Lower lobe of right lung (tissue), 2 donors: ENCODE measurements at places on chromosomes 5 and 9.

DNA sequence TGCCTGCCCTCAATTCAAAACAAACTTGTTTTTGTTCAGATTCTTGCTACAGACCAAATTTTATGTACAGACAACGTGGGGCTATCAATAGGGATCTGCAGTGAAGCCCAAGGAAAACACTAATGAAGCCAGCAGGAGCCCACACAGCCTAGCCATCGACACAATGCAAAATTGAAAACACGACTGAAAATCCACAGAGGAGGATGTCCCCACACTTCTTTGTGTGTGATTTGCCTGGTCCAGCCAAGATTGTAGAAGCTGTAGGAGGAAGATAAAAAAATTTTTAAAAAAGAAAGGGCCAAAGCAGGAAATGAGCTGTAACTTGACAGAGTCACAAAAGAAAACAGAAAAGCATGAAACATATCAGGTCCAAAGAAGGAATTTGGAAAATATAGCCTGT, 34.8 kb downstream of the HTR4 start:
- H3K4me1 ChIP-seq: no peaks in the 10 kb centered on the region
- DNase-seq: no peak
- H3K27me3 ChIP-seq: peaks cover 7% of the 10 kb centered on the region
- H3K27ac ChIP-seq: no peak overlapping the region
- no peak overlapping the region for H3K4me3 ChIP-seq
- no peaks in the 10 kb centered on the region for H3K36me3 ChIP-seq

DNA sequence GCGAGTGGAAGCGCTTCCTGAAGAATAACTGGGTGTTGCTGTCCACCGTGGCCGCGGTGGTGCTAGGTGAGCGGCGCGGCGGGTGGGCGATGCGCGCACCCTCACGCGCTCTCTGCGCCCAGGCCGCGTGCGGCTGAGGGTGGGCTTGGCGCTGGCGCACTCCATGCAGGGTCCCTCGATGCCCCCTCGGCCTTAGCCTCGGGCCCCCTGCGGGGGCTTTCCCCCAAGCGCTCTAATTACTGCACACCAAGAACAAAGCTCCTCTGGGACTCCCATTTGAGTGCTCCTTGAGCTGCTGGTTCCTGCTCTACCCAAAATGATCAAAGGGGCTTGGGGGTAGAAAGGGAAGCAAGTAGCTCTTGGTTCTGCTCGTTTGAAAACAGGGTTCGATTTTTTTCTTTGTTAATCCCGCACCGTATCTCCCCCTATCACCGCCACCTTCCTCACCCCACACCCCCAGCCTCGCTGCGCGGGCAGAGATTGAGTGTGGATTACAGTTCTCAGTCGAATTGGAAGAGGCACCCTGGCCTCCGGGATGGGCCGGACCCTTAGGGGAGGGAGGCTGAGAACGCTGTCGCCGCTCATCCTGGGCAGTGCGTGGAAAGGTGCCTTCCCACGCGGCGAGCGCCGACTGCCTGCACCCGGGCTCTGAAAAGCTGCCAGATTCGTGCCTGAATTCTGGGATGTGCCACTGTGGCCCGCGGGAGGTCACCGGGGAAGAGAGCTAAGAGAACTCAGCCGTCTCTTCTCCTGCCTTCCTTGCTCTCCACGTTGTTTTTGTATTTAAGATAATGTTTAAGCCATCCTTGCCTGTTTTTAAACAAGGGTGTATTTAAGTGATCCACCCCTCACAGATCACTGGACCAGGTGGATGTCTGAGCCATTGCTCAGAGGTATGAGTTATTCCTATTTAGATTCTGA, 697 bp downstream of the SLC1A1 start:
- peaks cover 18% of the 10 kb centered on the region for H3K4me1 ChIP-seq
- H3K27ac ChIP-seq: peak overlapping the region; percentile 78
- peaks cover 14% of the 10 kb centered on the region for H3K27me3 ChIP-seq

- no peak overlapping the region for H3K27ac ChIP-seq
- no peaks in the 10 kb centered on the region for H3K27me3 ChIP-seq
- no peaks in the 10 kb centered on the region for H3K4me1 ChIP-seq
- H3K36me3 ChIP-seq: no peaks in the 10 kb centered on the region
- no peak for DNase-seq
These were observed 97.4 kb upstream of the TRIM32 start for GRCh38 chr9:116589392-116590354.

DNA sequence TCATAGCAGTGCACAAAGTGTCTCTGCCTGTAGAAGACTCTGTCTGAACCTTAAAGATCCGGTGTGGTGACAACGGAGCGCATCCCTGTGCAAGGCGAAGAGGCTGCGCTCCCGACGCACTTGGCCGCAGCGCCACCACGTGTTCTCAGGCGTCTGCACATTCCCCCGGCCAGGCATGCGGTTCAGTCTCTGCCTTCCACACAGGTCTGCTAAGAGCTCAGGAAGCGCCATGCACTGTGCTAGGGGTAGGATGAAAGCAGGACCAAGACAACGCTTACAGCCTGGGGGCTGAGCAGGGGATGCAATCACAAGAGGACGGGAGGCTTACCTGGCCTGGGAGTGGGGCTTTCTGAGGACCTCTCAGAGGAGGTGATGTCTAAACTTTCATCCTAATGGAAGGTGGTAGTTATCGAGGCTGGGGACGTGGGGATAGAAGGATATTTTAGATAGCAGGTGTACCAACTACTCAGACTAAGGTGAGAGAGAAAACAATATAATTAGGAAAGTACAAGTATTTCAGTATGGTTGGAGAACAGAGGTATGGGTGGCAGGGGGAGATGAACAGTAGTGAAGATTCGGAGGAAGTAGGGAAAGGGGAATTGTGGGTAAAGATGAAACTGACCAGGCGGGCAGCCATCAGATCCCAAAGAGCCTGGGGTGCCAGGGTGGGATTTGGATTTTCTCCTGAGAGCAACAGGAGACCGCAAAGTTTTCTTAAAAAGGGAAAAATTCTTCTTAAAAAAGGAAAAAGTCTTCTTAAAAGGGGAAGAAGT, 13.3 kb downstream of the CAPSL start:
- H3K4me1 ChIP-seq: peaks cover 9% of the 10 kb centered on the region
- H3K27me3 ChIP-seq: no peaks in the 10 kb centered on the region
- H3K36me3 ChIP-seq: no peaks in the 10 kb centered on the region
- no peak overlapping the region for H3K27ac ChIP-seq

- H3K36me3 ChIP-seq: no peaks in the 10 kb centered on the region
- H3K4me1 ChIP-seq: no peaks in the 10 kb centered on the region
- DNase-seq: no peak
- no peak overlapping the region for H3K4me3 ChIP-seq
- no peak overlapping the region for H3K27ac ChIP-seq
These were observed 23.7 kb upstream of the TNC start for GRCh38 chr9:115141612-115142011.

- no peak overlapping the region for H3K4me3 ChIP-seq
- H3K27me3 ChIP-seq: no peaks in the 10 kb centered on the region
- H3K4me1 ChIP-seq: no peaks in the 10 kb centered on the region
- no peak overlapping the region for H3K27ac ChIP-seq
- no peak for DNase-seq
These were observed 127.0 kb downstream of the NNT start for GRCh38 chr5:43729846-43730478.

GRCh38 chr5:134227776-134228175, 1.9 kb upstream of the PPP2CA start:
- H3K4me1 ChIP-seq: peaks cover 23% of the 10 kb centered on the region
- no peaks in the 10 kb centered on the region for H3K36me3 ChIP-seq
- H3K4me3 ChIP-seq: no peak overlapping the region
- DNase-seq: no peak
- no peak overlapping the region for H3K27ac ChIP-seq
- no peaks in the 10 kb centered on the region for H3K27me3 ChIP-seq

DNA sequence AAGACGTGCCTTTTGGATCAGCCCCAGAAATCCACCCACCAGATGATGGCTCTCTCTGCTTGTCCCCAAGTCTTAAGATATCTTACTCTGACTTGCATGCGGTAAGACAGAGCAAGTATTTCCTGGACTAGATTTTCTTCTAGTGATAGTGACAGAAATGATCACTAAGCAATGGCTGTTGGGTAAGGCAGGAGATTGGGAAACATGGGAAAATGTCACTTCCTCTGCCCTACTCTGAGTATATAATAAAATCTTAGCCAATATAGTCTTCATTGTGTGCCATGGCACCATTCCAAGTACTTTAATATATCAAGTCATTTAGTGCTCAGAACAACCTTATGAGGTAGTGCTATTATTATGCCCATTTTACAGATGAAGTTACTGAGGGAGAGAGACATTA, 31.0 kb upstream of the GNA14 start:
- no peaks in the 10 kb centered on the region for H3K36me3 ChIP-seq
- no peak for DNase-seq
- H3K4me1 ChIP-seq: peaks cover 8% of the 10 kb centered on the region
- no peaks in the 10 kb centered on the region for H3K27me3 ChIP-seq
- no peak overlapping the region for H3K27ac ChIP-seq

DNA sequence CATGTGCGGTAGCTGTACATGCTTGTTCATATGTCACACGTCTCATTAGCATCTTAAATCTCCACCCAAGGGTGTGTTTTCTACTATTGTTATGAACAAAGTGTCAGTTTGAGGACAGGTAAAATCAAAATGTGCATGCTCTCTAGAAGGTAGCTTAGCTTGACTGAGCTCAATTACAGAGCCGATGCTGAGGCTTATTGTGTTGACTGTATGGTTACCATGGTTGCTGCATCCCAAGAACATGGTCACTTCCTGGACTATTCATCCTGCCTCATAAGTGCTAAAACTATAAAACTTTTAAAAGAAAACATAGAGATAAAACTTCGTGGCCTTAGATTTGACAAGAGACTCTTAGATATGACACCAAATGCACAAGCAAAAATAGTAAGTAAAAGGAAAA, 426.1 kb upstream of the CTNND2 start:
- H3K27me3 ChIP-seq: no peaks in the 10 kb centered on the region
- H3K36me3 ChIP-seq: no peaks in the 10 kb centered on the region
- H3K4me1 ChIP-seq: no peaks in the 10 kb centered on the region
- no peak overlapping the region for H3K27ac ChIP-seq
- DNase-seq: no peak

- DNase-seq: no peak
- no peaks in the 10 kb centered on the region for H3K36me3 ChIP-seq
- no peaks in the 10 kb centered on the region for H3K4me1 ChIP-seq
- H3K4me3 ChIP-seq: no peak overlapping the region
These were observed 59.8 kb upstream of the ZBED3 start for GRCh38 chr5:77146896-77147295.
